Inflammatory macrophage (primary cell): ENCODE measurements at places on chromosomes 5 and 9.

DNA sequence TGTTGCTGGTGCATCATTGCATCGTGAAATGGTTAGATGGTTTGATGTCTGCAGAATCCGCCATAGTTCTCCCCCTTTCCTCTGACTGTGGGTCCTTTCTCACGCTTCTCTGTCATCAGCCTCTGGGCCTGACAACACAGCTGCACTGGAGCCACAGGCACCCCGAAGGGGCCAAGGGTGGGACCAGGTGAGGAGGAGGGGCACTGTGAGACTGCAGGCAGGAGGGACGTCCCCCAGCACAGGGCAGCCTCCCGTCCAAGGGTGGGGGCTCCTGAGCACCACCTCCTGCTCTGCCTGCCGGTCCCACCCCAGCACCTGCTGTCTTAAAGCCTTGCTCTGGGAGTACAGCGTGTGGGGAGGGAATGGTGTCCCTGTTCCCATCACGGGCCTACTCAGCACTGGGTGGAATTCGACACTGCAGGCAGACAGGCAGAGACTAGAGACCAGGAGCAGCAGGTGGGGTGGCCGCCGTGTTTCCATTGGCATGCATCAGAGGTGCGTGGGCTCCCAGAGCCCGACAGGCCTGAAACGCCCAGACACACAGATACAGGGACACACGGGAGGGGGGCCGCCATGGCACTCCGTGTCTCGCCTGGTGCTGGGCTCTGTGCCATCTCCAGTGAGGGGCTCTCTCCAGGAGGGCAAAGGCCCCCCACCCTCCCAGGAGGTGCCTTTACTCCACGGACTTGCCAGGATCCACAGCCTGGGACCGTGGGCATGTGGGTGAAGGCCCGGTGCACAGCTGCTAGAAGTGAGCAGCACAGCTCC lies 15.0 kb downstream of the CACNA1B start:
- DNase-seq, result no peak

DNA sequence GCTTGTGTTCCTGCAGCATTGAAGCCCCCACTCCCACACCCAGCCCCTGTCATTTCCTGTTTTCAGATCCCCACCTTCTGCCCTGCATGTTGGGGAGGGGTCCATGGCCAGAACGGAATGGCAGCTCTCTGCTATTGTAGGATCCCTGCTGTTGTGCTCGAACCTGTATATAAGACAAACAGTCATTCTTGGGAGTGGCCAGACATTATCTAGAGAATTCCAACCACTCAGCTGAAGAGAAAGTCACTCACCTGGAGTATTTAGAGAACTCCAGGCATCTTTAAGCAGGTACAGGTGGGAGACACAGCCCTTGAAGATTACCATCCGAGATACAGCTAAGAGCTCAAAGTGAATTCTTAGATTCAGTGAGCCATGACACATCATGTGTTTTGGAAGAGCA lies 96.1 kb downstream of the C9orf152 start:
- DNase-seq, result no peak

DNA sequence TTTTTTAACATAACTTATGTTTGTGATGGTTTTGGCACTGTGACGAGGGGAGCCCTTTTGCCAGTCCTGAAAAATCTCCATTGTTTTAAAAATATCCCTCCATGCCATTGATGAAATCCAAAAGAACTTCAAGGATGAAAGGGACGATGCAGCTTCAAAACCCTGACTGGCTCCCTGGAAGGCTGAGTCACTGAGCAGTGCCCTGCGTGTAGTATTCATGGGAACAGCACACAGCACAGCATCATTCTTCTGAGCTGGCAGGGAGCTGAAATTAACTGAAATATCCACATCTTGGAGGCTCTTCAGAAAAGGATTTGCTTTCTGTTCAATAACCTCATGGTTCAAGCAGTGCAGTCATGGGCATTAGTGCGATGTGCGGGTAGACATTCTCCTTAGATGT lies 29.7 kb downstream of the PDE4D start:
- DNase-seq, result no peak

DNA sequence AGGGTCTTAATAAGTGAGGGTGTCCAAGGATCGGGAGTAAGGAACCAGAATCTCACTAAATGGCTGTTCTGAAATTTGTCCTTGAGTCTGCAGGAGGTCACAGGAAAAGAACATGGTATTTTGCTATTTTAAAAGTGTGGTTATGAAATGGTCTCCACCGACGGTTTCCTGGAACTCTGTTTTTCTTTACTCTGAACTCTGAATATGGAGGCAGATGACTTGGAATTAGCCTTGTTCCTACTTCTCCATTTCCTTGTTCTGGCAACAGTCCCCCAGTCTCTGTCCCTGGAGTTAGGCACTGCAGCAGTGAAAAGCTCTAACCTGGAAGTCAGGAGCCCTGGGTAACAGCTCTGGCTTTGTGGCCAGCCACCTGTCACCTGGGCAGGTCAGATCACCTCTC lies 46.6 kb upstream of the C5orf58 start:
- peak; percentile 60 for DNase-seq
